ENCODE measurements at places on chromosomes 12 and 14. TPM values are rescaled to one million over a fixed set of nuclear protein-coding genes. Genes with fewer than 3 reads are reported as not detected.
A peak's percentile ranks its signal among the peaks of the same experiment; 100 is the strongest.

DNA sequence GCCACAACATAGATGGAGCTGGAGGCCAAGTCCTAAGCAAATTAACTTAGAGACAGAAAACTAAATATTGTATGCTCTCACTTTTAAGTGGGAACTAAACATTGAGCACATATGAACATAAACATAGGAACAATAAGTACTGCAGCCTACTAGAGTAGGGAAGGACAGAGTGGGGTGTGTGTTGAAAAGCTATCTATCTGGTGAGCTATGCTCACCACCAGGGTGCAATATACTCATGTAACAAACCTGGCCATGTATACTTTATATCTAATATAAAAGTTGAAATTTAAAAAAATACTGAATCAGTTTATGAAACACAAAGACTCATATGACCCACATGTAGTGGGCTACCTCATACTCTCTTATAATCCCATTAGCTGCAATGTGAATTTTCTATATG, 1305.0 kb downstream of the LRFN5 start:
- no peak for DNase-seq

DNA sequence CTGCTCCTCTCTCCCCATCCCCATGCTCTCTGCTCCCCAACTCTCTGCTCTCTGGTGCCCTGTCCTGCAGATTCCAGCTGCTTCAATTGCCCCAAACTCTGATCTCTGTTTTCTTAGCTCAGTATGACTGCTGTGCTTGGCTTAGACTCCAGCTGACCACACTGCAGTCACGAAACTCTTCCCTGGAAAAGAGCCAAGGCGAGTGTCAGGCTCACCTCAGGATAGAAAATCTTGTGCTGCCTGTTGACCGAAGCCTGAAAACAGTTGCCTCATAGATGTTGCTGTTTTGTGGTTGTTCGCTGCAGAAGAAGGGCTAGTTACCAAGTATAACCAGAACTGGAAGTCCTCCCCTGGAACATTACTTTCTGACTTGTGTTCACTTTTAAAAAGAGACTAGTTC, 6.7 kb upstream of the STON2 start:
- peak; percentile 80 for DNase-seq

- no peak for DNase-seq
Measured at GRCh38 chr14:32443890-32444661, 115.0 kb downstream of the AKAP6 start.

DNA sequence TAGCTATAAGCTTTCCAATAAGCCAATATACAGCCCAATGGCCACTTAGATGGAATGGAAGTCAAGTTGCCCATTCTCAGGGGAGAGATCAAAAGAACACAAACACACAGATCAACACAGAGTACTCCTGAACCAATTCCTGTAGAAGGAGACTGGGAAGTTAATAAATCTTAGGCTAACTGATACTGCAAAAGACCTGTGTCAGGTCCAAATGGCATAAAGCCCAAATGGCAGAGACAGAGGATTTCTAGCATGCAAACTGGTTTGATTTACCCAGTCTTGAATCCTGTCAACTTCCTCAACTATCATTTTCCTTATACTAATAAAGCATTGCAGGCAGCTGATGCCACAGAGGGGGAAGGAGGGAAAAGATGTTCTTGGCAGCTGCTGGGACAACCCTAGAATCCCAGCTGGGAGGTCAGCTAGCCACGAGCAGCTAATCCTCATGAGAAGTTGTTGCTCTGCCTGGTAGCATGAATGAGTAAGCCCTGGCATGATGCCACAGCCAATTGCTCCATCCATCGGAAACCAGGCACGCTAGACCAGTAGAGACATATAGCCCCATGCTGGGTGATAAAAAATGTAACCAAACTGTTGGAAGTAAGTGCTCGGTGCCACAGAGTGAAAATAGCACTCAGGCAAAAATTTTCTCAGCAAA, 26.2 kb downstream of the ANG start:
- no peak for DNase-seq

SCN8A gene
- 0.58 TPM for total RNA-seq

DNA sequence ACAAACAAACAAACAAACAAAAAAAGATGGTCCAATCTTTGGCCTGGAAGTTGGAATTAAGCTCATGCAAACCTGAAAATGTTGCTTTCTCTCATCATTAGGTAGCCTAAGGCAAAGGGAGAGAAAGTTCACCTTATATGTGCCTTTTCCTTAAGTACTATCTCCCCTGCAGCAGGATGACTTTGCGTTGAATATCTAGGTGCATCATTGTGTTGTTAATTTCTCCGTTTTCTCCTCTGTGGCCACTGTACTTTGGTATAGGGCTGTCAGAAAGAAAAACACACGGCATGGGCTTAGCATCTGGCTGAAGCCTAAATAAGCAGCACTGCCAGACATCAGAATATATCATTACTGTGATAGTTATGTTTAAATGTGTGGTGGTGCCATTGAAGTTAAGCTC, 345.5 kb downstream of the BCAT1 start:
- DNase-seq, result no peak

DNA sequence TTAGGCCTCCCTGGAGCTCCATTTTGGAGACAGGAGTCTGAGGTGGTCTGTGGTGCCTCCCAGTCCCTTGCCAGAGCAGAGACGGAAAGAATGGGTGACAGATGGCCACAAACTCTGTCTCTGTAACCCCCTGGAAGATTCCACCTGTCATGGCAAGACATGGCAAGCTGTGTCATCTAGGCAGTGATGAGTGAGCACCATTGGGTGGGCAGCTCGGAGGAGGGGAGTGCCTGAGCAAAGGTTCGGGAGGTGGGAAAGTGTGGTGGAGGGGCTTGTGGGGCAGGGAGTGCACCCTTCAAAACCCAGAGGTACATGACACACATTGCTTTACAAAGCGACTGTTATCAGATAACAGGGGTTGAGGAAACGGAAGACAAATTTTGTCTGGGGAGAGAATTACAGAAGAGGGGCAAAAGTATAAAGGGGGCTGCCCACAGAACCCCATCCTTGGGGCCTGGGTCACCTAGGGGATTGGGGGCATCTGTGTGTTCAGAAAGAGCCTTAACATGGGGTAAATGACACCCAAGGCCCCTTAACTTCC, 3.5 kb downstream of the RIN3 start:
- DNase-seq, result no peak

GRCh38 chr14:31582286-31582691, 21.1 kb downstream of the NUBPL start:
- DNase-seq, result no peak

GRCh38 chr12:33587784-33588712, 148.4 kb upstream of the SYT10 start:
- DNase-seq, result peak; percentile 37

VDR gene
- 4.7 TPM for total RNA-seq

GRCh38 chr12:25617991-25618390, 64.9 kb upstream of the LMNTD1 start:
- no peak for DNase-seq

SLCO1A2 gene
- not detected for total RNA-seq

GRCh38 chr14:61438497-61438859, 117.1 kb downstream of the PRKCH start:
- no peak for DNase-seq

- DNase-seq, result no peak
Measured at GRCh38 chr12:120342175-120343038, 14.8 kb upstream of the PLA2G1B start.

KRT75 gene
- total RNA-seq, result not detected

Measured in epithelial cell of proximal tubule (primary cell).